ENCODE measurements at places on chromosomes 1 and 21.

GRCh38 chr1:29171089-29171488, 10.6 kb downstream of the SRSF4 start:
- DNase-seq, result no peak

DNA sequence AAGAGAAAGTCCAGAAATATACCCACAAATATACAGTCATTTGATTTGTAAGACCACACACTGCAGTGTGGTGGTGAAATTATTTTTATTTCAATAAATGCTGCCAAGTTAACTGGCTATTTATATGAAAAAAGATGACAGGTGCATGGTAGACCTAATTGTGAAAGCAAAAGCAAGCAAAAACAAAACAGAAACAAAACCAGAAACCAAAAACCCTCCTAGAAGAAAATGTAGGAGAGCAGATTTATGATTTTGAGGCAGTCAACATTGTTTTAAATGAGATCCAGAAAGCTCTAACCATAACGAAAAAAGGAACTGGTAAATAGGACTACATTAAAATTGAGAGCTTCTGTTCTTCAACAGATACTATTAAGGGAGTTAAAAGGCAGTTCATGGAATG, 303.6 kb downstream of the PRDM2 start:
- no peak for DNase-seq

DNA sequence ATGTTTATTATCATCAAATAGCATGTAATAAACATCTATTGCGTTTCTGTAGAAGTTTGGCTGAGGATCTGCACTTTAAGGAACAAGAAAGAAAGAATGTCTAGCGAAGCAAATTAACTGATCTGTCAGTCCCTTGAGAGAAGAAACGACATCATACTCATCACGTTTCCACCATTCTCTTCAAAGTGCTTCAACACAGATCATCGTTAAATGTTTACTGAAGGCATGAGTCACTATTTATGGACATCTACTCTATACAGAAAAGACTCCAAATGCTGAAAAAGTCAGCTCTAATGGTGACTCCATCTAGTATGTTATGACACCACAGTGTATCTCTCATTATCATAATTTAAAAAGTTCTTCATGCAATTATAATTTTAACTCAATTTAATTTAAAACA, 369.1 kb downstream of the RGS7 start:
- no peak for DNase-seq

DNA sequence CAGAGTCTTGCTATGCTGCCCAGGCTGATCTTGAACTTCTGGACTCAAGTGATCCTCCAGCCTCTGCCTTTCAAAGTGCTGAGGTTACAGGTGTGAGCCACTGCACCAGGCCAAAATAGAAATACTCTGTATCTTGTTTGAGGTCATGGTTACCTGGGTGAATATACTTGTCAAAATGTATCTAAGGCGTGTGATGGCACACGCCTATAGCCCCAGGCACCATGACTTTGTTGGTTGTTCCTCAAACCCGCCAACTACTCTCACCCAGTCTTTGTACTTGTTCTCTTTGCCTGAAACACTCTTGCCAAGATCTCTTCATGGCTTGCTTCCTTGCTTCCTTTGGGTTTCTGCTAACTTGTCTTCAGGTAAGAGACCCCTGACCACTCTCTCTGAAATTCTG, 38.0 kb upstream of the RGS5 start:
- no peak for DNase-seq

GRCh38 chr21:39429445-39429844, 16.1 kb downstream of the LCA5L start:
- DNase-seq, result no peak

DNA sequence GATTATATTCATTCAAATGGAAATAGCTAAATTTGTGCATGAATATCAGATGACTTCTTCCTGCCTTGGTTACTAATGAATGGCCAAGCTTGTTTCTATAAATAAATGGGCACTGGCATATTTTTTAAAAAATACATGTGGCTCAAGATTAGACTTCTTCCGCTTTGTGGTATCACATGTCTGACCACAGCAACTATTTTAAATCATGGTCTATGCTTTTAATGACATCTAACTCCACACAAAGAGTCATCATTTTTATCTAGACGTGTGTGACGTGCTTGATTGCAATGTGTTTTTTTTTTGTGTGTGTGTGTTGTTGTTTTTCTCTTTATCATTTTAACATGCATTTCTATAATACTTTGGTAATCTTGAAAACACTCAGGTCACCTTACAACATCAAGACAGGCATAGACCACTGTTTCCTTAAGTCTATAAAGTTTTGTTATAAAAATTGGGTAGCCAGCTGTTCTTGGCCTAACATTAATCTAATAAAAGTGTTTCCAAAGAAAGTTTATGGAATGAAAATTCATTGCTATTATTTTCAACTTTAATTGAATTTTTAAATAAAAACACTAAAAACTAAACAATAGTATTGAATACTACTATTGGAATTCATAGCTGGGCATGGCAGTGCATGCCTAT, 29.5 kb downstream of the RGS1 start:
- DNase-seq, result no peak
